M059J (cell line): ENCODE measurements at places on chromosomes 3 and 15.

- DNase-seq, result no peak
These were observed 51.5 kb downstream of the ISG20 start for GRCh38 chr15:88690331-88690730.

- peak; percentile 96 for DNase-seq
These were observed 3.3 kb upstream of the ITPKA start for GRCh38 chr15:41490355-41490754.

DNA sequence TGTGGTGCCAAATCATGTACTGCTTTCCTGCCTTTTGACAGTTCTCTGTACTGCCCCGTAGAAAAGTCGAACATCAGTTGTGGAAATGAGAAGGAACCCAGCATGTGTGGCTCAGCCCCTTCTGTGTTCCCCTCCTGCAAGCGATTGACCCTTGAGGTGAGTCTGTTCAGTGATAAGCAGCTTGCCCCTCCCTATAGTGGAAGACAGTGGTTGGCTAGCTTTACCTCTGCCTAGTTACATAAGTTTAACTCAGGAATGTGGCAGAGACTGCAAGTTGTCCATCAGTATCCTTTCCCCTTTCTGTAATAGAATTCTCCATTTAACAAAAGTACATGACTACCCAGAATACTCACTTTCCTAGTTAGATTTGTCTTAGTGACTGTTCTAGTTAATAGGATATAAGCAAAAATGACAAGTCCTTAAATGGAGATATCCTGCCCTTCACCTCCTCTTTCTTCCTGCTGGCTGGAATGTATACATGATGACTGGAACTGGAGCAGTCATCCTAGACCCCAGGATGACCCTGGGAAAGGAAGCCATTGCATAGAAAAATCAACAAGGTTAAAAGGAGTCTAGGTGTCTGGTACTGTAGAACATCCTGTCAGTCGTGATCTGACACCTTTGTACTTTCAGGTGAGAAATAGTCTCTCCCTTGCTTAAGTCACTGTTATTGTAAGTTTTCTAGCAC is 10.6 kb downstream of the SETMAR start:
- DNase-seq, result no peak

GRCh38 chr3:37136067-37136466 is 38.3 kb downstream of the LRRFIP2 start:
- no peak for DNase-seq

DNA sequence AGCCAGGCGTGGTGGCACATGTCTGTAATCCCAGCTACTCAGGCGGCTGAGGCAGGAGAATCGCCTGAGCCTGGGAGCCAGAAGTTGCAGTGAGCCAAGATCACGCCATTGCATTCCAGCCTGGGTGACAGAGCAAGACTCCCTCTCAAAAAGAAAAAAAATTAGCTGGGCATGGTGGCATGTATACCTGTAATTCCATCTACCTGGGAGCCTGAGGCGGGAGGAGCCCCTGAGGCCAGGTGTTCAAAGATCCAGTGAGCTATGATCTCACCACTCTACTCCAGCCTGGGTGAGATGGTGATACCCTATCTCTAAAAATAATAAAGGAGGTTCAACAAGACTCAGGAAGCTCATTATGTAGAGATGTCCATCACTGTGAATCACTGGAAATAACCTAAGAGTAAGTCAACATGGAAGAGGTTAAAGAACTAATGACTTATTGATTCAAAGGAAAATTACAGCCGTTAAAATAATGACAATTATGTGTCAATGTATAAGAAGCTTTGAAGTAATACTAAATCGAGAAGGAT is 19.8 kb upstream of the RAB7A start:
- no peak for DNase-seq

DNA sequence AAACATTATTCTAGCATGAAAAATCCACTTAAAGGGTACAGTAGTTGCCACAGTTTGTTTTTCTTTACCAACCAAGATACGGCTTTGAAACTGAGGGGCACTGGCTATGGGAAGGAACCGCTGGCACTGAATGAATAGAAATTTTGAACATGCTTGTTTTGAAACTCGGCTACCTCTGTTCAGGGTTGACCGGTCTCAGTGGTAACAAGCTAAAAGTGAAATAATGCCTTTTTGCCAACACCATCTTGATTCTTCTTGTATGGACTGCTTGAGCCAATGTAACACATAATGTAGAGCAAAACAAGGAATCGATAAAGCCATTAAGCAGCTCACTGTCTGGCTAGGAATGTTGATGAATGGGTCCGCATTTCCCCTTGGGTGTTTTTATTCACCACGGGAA is 36.5 kb downstream of the PTPRG start:
- DNase-seq, result no peak

- DNase-seq, result no peak
These were observed 140.7 kb downstream of the CMSS1 start for GRCh38 chr3:99958222-99958912.

DNA sequence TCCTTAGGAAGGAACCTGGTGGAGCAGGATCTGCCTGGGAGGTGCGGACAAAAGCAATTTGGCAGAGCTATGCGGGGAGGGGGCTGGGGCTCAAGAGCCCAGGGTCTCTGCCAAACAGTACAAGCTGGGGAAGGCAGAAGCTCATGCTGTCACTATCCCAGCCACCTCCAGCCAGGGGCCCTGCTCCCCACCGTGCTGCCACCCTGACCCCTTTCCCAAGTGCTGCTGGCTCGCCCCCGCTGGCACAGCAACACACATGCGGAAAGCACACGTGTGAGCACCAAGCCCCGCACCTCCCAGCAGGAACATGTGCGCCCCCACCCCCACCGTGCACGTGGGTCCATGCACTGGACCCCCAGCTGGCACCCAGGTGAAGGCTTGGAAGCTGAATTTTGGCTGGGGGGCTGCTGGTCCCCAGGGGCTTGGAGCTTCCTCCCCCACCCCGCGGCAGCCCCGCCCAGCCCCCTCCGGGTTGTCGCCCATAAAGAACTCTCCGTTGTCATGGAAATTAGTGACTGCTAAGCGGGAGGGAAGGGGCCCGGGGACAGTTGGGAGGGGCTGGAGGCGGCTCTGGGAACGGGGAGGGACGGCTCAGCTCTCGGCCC is 742 bp downstream of the CAMKV start:
- no peak for DNase-seq

DNA sequence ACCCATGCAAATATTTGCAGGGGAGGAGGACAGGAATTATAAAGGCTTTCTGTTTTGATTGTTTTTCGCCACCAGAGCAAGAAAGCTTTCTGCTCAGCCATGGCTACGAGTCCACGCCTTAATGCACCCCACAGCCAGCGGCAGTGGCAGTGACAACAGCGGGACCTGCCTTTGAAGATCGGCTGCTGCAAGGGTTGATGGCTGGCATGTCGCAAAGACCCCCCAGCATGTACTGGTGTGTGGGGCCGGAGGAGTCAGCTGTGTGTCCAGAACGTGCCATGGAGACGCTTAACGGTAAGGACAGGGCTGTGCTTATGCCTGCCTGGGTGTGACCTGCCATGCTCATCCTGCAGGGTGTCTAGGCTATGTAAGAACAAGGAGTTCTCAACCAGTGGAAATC is 5.3 kb downstream of the LRRK1 start:
- DNase-seq, result no peak
